ENCODE measurements at places on chromosomes 16 and 17.
A peak's percentile ranks its signal among the peaks of the same experiment; 100 is the strongest.

DNA sequence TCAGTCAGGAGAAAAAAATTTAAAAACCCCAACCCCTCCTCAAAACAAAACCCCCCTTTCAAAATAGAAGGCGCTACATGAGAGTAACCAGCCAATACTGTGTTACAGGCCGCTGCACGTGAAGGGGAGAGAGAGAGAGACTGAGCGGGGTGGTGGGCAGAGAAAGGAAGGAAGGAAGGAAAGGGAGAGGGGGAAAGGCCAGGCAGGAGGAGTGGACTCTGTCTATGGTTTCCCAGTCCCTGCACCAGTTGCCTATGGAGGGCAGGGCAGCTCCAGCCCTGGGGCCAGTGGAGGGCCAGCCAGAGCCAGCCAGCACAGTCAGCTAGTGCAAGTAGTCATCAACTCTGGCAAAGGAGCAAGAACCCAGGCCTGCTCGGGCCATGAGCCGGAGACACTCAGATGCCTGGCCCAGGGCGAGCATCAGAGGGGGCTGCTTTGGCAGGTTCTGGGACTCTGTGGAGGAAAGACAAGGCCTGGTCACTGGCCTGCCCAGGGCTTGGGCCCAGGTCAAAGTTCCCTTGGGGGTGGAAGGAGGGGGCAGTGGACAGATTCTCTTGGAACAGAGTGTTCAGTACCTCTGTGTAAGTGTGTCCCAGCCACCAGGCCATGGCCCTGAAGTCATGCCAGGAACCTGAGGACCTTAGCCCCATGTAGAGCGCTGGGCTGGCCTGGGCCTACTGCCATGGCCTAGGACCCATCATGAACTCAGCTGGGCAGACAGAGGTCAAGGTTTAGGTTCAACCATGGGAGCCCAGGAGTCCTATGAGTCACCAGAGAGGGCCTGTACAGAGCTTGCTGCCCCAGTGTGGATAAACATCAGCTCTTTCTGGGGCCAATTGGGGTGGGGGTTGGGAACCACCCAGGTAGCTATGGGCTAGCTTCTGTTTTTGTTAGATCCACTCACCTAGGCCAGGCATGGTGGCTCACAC, 7.3 kb upstream of the GFOD2 start:
- no peak for DNase-seq

GRCh38 chr16:81755915-81756614, 23.0 kb upstream of the PLCG2 start:
- no peak for DNase-seq

GRCh38 chr17:64635647-64636305, 26.3 kb downstream of the SMURF2 start:
- no peak for DNase-seq

- no peak for DNase-seq
Measured at GRCh38 chr16:67192781-67193361, 916 bp downstream of the E2F4 start.

DNA sequence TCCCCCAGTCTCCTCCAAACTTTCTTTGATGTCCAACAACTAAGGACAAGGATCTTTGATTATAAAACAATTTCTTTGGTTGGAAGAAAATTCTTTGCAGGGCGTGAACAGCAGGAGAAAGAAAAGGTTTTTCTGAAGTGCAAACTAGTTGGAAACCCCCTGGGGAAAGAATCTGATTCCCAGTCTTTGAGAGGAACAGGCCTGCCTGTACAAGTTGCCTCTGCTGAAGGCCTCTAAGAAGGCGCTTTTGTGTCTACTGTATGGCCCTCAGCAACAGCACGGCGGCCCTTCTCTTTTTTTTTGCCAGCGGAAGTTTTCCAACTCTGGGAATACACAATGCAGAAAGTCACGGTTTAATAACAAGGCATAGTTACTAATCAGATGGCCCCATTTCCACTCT, 14.0 kb downstream of the RNF43 start:
- no peak for DNase-seq

- no peak for DNase-seq
Measured at GRCh38 chr17:40509626-40510327, 8.4 kb upstream of the TNS4 start.

DNA sequence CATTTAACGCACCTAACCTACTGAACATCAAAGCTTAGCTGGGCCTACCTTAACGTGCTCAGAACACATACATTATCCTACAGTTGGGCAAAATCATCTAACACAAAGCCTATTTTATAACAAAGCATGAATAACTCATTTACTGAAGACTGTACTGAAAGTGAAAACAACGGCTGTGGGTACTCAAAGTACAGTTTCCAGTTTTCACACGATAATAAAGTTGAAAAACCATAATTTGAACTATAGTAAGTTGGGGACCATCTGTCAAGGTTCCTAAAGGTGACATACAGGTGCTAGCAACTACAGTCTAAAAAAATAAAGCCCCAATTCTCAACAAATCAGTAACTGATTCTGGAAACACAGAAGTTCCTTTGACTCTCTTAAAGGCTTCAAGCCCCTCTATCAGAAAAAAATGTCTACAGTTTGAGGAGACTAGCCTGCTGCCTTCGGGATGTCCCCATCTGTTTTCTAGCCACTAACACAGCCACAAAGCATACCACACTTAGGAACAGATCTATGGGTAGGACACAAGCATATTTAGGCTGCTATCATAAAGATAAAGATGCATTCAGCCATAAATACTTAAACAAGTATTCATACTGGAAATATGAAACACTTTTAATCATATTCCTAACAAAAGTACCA, 71.3 kb downstream of the KANSL1 start:
- DNase-seq = no peak

DNA sequence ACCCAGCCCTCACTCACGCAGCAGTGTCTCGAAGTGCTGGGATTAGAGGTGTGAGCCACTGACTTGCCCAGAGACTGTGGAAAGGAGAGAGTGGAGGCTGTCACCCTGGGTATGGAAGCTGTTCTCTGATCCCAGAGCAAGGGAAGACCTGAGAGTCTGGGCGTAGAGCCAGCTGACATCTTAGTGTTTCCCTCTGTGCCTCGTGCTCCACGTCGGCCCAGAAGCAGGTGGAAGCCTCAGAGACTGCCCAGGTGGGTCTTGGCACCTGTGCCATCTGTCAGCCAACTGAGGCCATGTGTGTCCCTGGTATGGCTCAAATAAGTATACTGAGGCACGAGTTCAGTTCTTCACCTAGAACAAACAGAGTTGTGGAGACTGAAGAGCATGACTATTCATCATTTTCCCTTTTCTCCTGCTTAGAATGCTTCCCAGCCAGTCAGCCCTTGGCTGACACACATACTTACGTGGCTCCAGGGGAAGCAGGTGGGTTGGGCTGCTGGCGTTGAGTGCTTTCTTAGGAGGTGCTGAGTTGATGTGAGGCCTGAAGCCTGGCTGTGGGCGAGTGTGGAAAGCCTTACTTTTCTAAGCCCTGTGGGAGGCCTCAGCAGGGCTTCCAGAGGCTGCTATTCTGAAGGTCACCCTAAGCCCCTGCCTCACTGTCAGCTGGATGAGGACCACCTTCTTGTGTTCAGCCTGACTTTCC, 8.1 kb downstream of the CTRL start:
- peak; percentile 7 for DNase-seq
